ENCODE measurements at places on chromosomes 13 and 19.
A peak's percentile ranks its signal among the peaks of the same experiment; 100 is the strongest.

DNA sequence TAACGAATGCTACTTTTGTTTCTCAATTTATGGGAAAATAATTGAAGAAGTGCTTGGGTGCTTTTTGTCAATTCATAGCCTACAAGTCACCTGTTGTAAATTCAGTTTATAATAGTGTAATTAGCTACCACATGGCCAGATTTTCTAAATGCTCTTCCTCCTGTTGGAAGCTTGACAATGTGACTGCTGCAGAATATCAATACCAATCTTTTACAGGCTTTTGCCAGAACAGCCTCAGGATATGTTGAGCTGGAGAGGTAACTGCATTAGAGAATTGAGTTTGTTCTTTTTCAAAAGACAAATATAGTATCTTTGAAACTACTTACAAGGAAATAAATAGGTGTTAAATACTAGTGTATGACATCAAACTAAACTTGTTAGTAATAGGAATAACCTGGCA, 277.8 kb downstream of the POU4F1 start:
- no peak for DNase-seq

- DNase-seq: no peak
Measured at GRCh38 chr13:22120646-22121045, 449.8 kb downstream of the FGF9 start.

- no peak for DNase-seq
Measured at GRCh38 chr13:49836516-49836915, 44.0 kb upstream of the KPNA3 start.

GRCh38 chr13:43546251-43546650, 240.5 kb downstream of the ENOX1 start:
- DNase-seq: peak; percentile 60

DNA sequence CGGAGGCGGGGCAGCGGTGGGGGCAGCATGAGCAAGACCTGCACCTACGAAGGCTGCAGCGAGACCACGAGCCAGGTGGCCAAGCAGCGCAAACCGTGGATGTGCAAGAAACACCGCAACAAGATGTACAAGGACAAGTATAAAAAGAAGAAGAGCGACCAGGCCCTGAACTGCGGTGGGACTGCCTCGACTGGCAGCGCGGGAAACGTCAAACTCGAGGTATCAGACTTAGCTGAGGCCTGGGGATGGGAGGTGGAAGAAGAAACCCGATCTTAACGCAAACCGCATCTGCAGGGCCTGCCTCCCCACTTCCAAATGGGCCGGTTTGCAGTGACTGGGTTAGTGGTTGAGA, 693 bp downstream of the RFXAP start:
- no peak for DNase-seq

- DNase-seq: no peak
Measured at GRCh38 chr19:21910318-21910717, 74.3 kb upstream of the ZNF43 start.

DNA sequence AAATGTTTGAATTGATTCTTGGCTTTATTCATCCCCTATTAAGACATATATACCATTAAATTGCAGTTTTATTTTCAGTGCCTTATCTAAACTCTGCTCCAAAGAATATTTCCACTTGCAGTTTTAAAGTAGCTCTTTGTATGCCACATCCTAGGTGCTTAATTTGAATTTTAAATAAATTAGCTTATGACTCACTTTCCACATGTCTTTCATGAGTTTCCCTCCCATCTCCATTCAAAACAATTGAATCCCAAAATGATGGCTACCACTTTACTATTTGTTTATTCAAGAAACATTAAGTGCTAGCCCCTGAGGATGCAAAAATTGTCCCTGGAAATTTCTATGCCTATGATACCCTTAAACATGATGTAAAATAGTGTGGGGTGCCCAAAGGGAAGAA, 19.5 kb downstream of the PCDH20 start:
- no peak for DNase-seq

- no peak for DNase-seq
Measured at GRCh38 chr19:12930002-12930645, 3.4 kb downstream of the FARSA start.

- DNase-seq: no peak
Measured at GRCh38 chr13:69571606-69572323, 535.9 kb upstream of the ATXN8OS start.

DNA sequence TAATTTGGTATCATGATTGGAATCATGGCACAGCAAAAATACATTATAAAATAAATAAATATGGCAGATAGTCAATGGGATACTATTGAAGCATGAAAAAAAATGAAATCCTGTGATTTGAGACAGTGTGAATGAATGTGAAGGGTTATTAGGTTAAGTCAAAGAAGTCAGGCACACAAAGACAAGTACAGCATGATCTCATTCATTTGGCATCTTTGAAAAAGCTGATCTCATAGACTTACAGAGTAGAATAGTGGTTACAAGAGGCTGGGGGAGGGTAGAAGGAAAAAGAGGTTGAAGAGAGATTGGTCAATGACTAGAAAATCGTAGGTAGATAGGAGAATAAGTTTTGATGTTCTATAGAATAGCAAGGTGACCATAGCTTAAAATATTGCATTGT, 295.1 kb upstream of the SLITRK5 start:
- DNase-seq: no peak

DNA sequence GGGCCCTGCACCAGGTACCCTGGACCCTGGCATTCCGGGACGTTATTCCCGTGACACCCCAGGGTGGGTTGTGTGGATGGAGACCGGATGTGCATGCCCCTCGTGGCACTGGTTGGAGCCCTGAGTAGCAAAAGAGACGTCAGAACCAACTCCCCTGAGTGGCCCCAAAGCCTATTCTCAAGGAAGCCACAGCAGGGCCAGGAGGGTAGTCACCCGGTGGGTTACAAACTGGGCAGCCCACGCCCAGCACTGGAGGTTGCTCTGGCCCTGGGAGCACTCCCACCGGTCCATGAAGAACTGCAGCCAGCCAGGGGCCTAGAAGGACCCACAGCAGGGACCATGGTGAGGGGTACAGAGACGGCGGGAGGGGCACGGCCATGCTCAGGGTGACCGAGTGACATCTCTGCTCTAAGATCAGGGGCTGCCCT, 7.5 kb downstream of the KLF16 start:
- no peak for DNase-seq

GRCh38 chr19:53466726-53467484, 628 bp upstream of the ZNF813 start:
- DNase-seq: peak; percentile 19

DNA sequence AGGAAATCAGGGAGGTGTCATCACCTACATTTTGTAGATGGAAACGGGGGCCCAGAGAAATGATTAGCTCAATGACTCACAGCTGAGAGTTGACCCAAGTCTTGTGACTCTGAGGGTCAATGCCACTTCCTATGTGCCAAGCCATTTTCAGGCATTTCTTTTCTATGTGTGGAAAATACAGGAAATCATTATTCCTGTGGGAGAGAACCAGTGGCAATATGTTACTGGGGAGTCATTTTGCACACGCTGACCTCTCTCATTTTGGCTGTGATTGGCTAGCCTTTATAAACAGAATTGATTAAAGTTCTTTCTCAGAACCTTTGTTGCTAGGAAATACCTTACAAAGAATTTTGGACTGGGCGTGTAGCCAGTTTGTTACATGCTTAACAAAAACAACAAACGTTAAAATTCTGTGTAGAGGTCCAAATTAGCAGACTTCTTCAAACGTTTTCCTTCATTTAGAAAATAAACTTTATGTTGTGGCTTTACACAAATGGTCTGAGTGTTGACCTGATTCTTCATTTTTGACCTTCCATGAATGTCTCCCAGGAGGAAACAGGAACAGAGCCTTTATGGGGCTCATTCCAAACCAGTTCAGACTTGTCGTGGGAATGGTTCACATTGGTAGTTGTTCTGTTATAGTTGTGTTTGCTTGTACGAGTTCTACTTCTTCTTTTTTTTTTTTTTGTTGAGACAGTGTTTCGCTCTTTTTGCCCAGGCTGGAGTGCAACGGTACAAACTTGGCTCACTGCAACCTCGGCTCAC, 11.4 kb downstream of the PCCA start:
- no peak for DNase-seq

DNA sequence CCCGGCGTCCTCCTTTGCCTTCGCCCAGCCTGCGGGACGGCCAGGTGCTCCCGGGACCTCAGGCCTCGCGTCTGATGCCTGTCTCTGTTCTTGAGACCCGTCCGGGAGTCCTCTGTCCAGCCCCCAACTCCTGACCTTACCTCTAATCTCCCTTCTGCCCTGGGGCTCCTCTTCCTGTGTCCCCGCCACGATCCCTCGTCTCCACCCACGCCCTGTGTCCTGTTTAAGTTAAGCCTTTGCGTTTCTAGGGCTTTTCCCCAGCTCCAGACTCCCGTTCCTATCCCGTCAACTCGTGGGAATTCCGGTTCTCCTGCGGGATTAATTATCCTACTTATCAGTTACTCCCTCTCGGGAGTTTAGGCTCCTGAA, 686 bp downstream of the LENG8 start:
- DNase-seq: no peak

DNA sequence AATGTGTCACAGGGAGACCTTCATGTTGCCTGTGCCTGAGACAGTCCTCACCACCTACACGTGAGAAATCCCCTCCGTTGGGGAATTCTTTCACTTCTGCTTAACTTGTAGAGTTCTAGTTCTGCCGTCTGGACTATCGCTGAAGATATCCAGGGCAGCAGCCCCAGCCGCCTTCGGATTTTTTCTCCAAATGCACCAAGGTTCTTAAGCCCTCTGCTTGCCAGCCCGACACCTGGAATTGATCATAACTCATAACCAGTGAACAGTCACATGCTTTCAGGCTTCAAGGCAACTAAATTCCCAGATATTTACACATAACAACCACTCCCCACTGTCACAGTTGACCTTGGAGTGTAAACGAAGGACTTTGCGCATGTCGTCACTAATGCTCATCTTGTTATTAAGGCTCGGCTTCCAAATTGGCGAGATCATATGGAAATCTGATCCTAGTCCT, 114.4 kb downstream of the RAB20 start:
- no peak for DNase-seq

- peak; percentile 71 for DNase-seq
Measured at GRCh38 chr19:18160971-18161635, 8.1 kb downstream of the PIK3R2 start.

GRCh38 chr19:45471111-45471930, 3.5 kb downstream of the FOSB start:
- DNase-seq: no peak

DNA sequence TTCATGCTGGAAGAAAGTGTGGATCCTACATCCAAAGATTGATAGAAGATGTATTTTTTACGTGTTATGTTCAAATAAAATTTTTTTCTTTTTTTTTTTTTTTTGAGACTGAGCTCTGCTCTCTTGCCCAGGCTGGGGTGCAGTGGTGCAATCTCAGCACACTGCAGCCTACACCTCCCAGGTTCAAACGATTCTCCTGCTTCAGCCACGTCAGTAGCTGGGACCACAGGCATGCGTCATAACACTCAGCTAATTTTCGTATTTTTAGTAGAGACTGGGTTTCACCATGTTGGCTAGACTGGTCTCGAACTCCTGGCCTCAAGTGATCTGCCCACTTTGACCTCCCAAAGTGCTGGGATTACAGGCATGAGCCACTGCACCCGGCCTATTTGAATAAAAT, 65.7 kb downstream of the KLF12 start:
- DNase-seq: no peak

DNA sequence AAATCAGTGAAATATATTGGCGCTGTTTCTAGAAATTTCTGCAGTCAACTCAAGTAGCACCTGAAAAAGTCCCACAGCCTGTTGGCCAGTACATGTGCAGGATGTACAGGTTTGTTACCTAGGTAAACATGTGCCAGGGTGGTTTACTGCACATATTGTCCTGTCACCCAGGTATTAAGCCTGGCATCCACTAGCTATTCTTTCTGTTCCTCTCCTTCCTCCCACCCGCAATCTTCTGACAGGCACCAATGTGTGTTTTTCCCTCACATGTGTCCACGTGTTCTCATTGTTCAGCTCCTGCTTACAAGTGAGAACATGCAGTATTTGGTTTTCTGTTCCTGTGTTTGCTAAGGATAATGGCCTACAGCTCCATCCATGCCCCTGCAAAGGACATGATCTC, 13.1 kb upstream of the SCEL start:
- DNase-seq: no peak

DNA sequence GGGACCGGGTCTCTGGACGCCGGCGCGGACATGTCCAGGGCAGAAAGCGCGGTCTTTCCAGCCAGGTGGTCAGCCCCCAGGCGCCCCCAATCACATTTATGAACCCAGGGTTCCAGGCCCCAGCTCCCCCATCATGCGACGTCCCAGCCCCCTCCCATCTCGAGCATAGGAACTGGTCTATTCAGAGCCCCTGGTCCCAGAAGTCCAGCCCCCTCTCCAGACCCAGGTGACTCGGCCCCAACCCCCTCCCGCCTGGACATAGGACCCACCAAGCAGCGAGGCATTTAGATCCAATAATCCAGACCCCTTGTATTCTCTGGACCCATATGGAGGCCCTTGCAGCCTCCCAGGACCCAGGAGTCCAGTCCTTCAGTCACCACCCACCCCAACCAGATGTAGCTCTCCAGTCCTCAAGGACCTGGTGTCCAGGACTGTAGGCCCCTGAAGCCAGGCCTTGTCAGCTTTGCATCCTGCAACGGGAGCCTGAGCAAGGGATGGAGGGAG, 501 bp downstream of the APLP1 start:
- no peak for DNase-seq

- no peak for DNase-seq
Measured at GRCh38 chr13:99982036-99982730, 599 bp downstream of the ZIC2 start.

DNA sequence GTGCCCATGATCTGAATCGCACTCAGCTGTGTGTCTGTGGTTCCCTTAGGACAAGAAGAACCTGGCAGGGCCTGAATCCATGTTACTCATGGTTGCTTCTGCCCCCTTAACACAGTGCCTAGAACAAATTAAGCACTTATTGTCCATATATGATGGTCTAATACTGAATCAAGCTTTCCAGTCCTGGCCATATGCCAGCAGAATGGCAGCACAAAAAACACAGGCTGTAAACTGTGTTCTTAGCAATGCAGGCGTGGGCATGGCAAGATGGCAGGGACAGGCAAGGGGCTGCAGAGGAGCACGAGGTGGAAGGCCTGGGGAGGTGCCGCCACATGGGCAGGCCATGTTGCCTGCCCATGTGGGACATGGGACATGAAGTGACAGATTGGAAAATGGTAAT, 68.2 kb downstream of the LATS2 start:
- DNase-seq: no peak

GRCh38 chr19:2503521-2504109, 27.7 kb downstream of the GADD45B start:
- DNase-seq: no peak

- DNase-seq: peak; percentile 14
Measured at GRCh38 chr13:48923376-48923775, 52.3 kb upstream of the FNDC3A start.

- peak; percentile 82 for DNase-seq
Measured at GRCh38 chr19:19134687-19135158, 3.6 kb downstream of the TMEM161A start.

GRCh38 chr13:31101472-31102170, 60.1 kb downstream of the HSPH1 start:
- DNase-seq: peak; percentile 43

DNA sequence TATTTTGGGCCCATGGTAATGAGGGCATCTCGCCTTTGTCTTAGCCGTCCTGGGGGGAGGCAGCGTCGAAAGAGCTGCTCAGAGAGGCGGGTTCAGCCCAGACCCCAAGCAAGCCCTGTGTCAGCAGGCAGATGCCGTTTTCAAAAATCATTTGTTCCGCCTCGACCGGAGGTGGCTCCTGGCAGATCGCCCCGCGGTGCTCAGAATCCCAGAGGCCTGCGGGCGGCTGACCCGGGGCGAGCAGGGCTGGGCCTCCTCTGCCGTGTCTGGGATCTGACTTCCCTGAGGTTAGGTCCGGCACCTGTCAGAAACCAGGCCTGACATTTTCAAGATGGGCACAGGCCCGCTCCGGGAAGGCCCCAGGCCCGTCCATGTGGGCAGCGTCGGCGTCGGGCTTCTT, 36.1 kb downstream of the CRTC1 start:
- no peak for DNase-seq

Data from left ventricle myocardium inferior (tissue), 1 donor.